LoVo (cell line): ENCODE measurements at places on chromosomes 2 and 18.

GRCh38 chr2:96831679-96832078 lies 12.1 kb downstream of the ANKRD23 start:
- no peak for DNase-seq

GRCh38 chr2:196535742-196536141 lies 103.8 kb upstream of the CCDC150 start:
- no peak for DNase-seq

- DNase-seq, result no peak
Observed at GRCh38 chr2:200592406-200593075, 6.7 kb downstream of the AOX1 start.

DNA sequence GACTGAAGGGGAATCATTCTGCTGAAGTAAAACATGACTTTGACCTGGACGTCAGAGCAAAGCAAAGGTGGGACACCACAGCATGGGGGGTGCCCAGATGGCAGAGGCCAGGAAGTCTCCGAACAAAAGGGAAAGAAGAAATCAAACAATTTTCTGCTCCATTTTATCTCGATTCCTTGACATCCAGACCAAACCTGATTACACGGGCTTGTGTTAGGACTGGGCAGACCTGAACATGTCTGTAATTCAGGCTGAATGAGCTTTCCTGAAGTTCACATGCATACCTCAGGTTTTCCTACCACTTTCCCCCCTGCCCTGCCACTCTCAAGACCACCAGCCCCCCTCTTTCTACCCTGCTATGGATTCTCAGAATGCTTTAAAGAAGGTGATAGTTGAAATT lies 44.8 kb upstream of the MEIS1 start:
- no peak for DNase-seq

GRCh38 chr18:48007955-48008701 lies 77.7 kb upstream of the SMAD2 start:
- peak; percentile 64 for DNase-seq

DNA sequence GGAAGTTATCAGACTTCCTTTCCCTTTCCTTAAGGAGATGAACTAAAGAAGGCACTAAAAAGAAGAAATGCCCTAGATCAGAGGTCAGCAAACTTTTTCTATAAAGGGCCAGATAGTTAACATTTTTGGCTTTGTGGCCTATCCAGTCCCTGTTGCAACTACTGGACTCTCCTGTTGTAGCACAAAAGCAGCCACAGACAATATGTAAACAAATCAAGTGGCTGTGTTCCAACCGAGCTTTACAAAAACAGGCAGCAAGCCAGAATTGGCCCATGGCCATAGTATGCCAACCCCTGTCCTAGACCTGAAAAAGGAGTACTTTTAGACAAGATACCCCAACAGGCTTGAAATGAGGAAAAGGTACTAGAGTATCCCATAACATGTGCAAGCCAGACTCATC lies 10.9 kb downstream of the NHEJ1 start:
- DNase-seq, result no peak

DNA sequence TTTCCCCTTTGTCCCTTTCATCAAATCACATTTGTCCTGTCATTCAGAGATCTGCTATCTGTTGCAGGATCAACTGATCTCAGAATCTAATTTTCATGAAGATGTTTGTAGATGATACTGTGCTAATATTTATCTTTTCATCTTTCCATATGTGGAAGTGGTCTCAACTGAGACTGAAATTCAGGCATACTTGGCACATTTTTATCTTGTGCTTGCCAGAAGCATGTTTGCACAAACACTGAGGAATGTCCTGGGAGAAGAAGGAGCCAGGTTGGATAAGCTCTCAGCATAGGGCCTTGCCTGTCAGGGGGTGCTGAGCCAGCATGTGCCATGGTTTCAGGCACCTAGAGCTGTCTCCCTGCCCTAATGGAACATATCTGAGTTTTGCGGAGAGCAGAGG lies 24.5 kb upstream of the MMADHC start:
- no peak for DNase-seq

GRCh38 chr2:84866122-84866521 lies 14.8 kb downstream of the TRABD2A start:
- no peak for DNase-seq

- DNase-seq, result no peak
Observed at GRCh38 chr2:106065268-106065982, 128.7 kb downstream of the UXS1 start.

- DNase-seq, result no peak
Observed at GRCh38 chr18:13455960-13456481, 237.5 kb downstream of the LDLRAD4 start.

DNA sequence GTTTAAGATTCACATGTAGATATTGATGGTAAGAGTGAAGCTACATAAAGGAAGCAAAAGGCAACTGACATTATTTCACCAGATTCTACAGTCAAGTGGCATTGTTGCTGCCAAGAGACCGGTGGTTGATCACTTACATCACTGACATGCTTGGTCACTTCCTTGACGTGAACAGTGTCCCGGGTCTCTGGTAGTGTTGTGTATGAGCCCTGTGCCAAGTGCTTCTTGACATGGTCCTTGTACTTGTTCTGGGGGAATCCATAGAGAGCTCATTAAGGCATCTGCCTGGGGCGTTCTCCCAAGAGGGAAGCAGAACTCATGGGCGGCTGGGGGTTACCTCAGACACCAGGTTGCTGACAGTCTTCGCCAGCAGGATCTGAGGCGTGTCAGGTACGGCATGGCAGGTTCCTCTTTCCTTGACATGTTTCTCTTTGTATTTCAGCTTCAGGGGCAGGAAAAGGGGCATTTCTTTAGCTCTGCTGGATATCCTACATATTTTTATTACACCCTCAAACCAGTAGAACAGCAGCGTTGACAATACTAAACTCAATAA lies 116.2 kb downstream of the RIF1 start:
- DNase-seq, result no peak

- peak; percentile 18 for DNase-seq
Observed at GRCh38 chr2:219441451-219442255, 7.0 kb downstream of the SPEG start.

GRCh38 chr2:9641641-9642040 lies 10.8 kb upstream of the YWHAQ start:
- DNase-seq, result no peak

DNA sequence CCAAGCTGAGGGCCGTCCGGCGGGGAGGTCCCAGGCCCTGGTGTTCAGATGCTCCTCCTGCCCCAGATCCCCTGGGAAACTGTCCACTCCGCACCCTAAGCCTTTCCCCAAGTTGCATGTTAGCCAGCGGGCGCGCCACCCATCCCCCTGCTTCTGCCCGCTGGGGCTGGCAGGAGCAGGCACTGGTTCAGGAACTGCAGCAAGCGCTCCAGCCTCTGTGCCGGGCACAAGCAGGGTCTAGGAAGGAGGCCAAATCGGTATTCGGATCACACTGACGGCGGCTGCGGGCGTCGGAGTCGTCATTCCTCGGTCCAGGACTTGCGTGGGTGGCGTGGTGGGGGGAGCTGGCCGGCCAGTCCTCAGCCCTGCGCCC lies 53.7 kb downstream of the FAM168B start:
- DNase-seq, result no peak

DNA sequence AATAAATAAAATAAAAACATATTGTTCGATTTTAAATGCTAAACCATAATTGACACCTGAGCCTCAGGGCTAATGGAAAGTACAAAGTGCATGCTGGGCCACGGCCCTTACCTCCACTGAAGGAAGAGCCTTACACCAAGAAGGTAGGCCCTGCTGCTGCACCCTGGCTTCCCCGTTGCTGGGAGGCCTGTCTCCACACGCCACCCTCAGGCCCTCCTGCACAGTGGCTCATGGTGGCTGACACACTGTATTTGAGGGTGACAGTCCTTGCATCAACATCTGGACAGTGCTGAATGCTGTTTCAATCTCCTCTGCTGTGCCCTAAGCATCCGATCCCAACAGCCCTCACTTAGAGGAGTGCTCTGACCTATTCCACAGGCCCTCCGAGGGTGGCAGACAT lies 39.3 kb upstream of the EDAR start:
- DNase-seq, result no peak

- no peak for DNase-seq
Observed at GRCh38 chr2:179686069-179686468, 175.3 kb downstream of the ZNF385B start.
